D721Med (cell line): ENCODE measurements at places on chromosomes 16 and 17.

DNA sequence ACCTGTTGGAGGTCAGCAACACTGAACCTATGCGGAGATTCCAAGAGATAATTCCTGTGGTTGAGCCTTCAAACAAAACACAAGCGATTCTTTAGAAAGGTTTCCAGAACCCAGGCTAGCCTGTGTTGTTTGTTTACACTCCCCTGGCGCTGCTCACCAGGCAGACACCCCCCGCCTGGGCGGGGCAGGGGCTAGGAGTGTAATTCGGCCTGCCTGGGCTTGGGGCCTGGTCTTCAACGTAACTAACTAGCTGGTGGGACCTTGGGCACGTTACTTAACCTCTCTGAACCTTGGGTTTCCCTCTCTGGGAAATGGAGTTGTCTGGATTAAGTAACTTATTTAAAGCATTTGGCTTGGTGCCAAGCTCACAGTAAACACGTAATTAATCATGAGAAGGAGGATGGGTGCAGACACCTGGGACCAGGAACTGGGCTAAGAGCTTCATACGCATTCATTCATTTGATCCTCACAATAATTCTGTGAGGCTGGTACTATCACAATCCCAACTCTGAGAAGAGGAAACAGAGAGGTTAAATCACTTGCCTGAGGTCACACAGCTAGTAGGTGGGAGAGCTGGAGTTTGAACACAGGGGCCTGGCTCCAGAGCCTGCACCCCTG lies 7.6 kb upstream of the ARHGAP27 start:
- DNase-seq = no peak

DNA sequence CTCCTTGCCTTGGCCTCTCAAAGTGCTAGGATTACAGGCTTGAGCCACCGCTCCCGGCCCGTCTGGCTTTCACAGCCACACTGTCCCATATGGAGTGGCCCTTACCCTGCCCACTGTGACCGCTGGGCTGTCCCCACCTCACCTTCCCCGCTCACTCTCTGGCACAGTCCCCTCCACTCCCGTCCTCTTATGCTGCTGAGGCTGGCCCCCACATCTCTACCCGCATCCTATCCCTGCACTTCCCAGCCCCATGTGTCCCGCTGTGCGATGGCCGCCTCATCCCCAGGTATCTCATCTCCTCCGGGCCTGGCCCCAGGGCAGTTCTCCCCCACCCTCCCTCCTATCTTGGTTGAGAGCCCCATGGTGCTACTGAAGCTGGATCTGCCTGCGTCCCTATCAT lies 93.2 kb downstream of the PGS1 start:
- no peak for DNase-seq

DNA sequence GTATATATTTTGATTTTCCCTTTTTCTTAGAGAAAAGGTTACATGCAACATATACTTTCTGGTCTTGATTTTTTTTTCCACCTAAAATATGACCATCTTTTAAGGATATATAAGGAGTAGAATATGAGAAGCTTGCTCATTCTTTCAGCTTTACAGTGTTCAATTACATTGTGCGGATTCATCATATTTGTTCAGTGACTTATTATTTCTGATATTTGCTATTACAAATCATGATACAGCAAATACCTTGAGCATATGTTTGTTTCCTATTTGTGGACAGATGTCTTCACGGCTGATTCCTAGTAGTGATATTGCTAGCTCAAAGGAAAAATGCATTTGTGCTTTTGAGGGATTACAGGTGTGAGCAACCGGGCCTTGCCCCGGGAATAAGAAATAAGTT lies 18.1 kb downstream of the KATNIP start:
- DNase-seq = no peak

DNA sequence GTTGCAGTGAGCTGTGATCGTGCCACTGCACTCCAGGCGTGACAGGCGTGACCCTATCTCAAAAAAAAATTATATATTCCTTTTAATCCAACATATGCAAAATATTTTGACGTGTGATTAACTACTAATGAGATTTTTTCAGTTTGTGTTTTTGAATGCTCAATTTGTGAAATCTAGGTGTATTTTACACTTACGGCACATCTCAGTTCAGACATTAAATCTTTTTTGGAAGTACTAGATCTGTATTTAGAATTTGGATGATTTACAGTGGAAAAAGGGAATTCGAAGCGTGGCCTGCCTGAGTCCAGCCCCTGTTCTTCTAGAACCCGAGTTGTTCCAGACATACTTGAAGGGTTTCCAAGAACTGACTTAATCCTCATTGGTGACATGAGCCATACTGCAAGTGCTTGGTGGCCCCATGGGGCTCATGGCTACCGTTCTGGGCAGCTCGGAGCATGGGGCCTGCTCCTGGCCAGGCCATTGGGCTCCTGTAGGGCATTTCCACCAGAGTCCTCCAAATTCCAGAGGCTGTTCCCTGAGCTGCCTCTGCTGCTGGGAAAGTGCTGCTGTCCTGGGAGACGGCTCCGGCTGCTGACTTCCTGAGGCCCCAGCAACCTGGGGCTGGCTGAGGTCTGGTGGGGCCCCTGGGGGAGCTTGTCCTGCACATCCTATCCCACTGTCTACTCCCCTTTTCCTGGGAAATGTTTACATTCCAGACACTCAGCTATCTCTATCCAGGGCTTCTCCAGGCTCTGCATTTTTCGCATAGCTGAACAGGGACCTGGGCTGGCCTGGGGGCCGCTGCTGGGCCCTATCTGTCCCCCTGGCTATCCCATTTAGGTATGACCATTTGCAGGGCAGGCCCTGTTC lies 27.2 kb downstream of the LLGL2 start:
- DNase-seq = no peak

GRCh38 chr16:23575834-23576233 lies 18.3 kb downstream of the UBFD1 start:
- no peak for DNase-seq

DNA sequence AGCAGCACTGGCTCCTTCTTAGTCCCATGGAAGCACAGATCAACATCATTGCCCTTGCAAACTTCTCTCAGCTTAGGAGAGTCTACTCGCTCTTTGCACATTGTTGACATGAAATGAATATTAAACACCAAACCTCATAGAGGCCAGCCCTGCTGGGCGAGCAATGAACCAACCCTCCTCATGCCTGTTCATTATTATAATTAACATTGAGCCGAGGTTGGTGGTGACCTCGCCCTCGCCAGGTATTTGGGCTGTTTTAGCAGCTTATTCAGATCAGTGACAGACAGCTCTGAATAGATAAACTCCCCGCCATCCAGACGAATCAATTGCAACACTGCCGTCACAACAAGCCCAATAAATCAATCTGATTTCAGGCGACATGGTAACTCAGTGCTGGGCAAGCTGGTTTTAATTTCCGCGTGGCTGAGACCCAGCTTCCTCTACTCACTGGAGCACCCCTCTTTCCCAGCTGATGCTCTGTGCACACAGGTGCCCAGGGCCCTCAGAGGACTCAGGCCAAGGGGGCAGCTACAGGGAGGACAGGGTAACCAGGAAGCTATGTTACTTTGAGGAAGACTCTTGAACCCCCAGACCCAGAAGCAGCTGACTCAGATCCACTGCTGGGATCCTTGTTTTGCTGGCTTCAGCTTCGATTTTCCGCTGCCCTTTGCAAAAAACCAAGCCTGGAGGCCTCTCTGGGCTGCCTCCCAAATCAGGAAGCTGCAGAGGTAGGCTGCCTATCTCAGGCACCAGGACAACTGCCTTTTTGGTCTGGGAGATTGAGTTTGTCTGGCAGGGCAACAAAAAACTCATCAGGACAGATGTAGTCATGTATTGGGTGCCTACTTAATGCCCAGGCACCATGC lies 10.7 kb upstream of the SEZ6 start:
- no peak for DNase-seq

GRCh38 chr17:42118545-42118944 lies 2.6 kb downstream of the KAT2A start:
- no peak for DNase-seq

GRCh38 chr17:45201457-45201856 lies 20.2 kb upstream of the FMNL1 start:
- DNase-seq = no peak

DNA sequence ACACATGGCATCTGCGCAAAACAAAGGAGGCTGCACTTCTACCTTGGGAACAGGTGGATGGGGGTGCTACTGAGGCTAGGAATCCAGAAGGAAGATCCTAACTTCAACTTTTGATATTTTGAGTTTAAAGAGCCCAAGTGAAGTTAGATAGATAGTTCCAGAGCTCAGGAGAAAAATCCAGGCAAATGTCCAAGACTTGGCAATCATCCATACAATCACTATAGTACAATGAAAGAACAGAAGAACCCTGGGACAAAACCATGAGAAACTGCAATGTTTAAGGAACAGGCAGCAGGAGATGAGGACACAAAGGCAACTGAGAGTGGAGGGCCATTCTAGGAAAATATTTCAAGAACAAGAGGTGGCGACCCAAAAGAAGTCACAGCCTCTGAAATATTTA lies 12.4 kb downstream of the CDYL2 start:
- DNase-seq = no peak

DNA sequence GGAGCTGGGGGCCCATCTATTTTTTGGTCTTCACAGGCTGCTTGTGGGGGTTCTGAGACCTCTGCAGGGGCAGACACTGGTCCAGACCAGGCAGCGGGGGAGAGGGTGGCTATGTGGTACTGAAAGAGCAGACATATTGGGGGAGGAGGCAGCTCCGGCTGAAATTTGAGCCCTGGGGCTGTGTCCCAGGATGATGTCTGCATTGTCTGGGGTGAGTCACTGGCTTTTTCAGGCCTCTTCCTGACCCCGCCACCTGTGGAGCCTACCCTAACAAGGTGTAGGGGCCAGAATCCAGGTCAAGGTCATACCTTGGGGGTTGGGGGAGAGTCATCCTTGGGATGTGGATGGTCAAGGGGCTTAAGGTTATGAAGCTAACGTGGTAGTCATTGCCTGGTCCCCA lies 2.4 kb downstream of the CORO6 start:
- DNase-seq = no peak

DNA sequence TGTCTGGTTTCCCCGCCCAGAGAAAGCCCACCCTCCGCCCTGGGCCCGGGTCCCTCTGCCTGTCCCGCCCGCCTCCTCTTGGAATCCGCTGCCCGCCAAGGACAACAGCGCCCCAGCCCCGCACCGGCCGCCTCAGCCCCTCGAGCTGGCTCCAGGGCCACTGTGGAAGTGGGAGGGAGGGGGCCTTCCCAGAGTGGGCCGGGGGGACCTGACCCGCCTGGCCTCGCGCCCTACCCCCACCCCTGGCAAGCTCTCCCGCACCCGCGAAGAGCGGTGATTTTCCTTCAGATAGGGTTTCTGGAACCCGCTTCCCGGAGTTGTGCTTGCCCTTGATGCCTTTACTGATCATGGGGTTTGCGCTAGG lies 2.3 kb upstream of the CBX8 start:
- DNase-seq = no peak

DNA sequence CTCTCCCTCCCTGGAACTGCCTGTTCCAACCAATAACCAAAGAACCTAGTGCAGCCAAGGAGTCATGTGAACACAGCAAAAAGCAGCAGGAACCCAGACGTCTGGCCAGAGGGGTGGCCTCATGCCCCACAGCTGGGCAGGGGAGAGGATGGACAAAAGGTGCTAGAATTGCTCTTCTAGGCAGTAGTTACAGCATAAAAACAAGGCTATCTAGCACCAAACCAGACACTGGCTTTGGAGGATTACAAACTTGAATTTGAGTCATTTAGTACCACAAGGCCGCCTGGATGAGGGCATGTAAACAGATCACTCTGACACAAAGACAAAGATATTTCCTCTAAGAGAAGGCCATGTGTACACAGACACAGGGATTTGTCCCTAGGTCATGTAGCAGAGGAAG lies 423.3 kb upstream of the MAF start:
- no peak for DNase-seq

DNA sequence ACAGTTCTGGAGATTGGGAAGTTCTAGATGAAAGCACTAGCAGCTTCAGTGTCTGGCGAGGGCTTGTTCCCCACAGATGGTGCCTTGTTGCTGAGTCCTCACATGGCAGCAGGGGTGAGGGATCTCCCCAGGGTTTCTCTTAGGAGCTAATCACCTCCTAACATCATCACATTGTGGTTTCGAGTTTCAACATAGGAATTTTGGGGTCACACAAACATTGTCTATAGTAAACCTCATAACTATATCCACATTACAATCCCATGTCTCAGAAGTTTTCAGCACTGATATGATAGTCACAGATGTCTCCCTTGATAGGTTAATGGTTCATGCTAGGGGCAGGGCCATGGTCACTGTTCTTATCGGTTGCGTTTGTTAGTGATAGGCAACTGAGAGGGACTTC lies 13.8 kb downstream of the CLUAP1 start:
- DNase-seq = no peak

DNA sequence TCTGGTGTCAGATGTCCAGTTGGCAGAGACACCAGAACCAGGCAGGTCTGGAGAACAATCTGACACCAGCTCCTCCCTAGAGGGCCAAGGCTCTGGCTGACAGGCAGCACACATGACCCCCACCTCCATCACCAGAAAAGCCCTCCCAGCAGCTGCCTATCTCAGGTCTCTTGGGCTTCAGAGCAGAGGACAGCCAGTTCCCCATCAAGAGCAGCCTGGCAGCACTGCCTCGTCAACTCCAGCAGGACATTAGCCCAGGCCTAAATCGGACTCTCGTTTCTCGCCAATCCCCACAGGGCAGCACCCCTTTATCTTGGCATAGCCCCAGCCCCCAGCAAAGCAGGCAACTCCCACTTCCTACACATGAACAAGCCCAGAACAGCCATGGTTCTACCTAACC lies 4.4 kb downstream of the JUP start:
- DNase-seq = no peak

DNA sequence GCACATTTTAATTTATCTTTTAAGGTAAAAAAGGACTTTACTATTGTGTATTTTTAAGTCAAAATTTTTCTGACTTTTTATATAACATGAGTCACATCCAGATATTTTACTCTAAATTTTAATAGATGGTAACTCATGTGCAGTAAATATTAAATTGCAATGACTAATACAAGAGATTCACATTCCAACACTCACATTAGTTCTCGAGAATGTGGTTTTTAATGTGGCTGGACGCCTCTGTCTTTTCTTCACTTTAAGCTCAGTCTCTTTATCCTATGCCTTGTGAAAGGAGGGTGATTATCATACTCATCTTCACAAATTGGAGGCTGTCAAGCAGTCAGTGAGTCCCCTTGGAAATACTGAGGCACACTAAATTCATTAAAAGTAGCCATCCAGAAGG lies 315.6 kb downstream of the HS3ST3B1 start:
- no peak for DNase-seq

GRCh38 chr17:53058031-53058430 lies 764.7 kb upstream of the KIF2B start:
- DNase-seq = no peak
